ENCODE measurements at places on chromosomes 2 and 18. TPM values are rescaled to one million over a fixed set of nuclear protein-coding genes. Genes with fewer than 3 reads are reported as not detected.

Gene FOXD4L1
- not detected for total RNA-seq

DNA sequence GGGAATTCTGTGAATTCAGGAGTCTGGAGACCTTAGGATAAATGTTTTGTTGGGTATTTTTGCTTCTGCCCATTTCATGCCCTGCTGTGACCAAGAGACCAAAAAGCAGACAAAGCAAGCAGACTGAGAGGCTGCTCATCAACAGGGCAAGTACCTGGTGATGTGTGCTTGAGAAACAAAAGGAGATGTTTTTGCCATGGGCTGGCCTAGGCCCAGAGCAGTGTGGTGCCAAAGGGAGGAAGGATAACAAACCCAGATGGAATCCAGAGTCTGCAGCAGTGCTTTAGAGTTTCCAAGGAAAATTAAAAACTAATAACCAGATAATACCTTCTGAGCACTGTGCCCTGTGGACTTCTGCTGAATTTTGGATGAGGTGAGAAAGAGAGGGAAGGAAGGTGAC is 538.4 kb downstream of the STK39 start:
- DNase-seq, result no peak

GRCh38 chr2:61470965-61471904 is at the start of gene USP34:
Gene USP34 (minus strand): TSS chr2:61471087. CDS start chr2:61470692, 395 bp downstream.
- DNase-seq, result peak; percentile 93

DNA sequence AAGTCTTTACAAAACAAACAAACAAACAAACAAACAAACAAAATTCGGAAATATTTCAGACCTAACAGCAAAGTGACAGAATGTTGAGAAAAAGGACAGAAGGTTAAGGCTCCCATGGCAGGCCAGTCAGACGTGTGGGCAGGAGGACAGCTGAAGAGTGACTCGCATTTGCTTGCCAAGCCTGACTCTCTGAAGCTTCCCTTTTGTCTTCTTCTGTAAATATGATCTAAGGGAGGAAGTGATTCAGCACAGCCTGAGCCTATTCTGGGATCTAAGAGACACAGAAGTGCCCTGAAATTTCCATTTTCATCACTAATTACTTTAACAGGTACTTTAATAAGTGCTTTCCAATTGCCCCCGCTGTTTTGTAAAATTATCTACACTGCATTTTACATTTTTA is 134.0 kb upstream of the LYPD1 start:
- DNase-seq, result peak; percentile 85

Gene RPIA
- 25.3 TPM for total RNA-seq
